ENCODE measurements at places on chromosomes 6 and 20.

GRCh38 chr6:147633191-147633590 lies 124.7 kb downstream of the SAMD5 start:
- DNase-seq: no peak

- DNase-seq: no peak
Observed at GRCh38 chr6:111552241-111552744, 53.4 kb downstream of the TRAF3IP2 start.

GRCh38 chr20:53660078-53660909 lies 66.7 kb upstream of the ZNF217 start:
- peak; percentile 73 for DNase-seq

- no peak for DNase-seq
Observed at GRCh38 chr6:93784794-93785693, 365.7 kb upstream of the EPHA7 start.

- DNase-seq: no peak
Observed at GRCh38 chr6:38489951-38490350, 149.8 kb downstream of the BTBD9 start.

- no peak for DNase-seq
Observed at GRCh38 chr6:114569669-114570068, 226.8 kb upstream of the HS3ST5 start.

DNA sequence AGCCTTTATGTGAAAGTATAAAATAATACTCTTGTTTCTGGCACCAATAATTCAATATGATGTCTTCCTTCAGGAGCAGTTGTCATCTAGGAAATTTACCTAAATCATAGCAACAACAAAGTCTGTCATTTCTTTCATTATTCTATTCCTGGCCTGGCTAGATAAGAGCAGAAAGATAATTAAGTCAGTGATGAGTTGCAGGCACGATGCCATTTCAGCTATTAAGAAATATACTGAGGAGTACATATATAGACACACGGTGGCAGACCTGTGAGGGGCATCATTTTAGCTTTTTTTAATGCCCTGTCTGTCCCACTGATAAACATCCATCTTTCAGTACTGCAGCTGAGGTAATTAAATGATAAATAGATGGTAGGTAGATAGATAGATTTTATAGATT lies 756.1 kb upstream of the EPHA7 start:
- no peak for DNase-seq

- DNase-seq: no peak
Observed at GRCh38 chr20:16576219-16576618, 3.0 kb upstream of the KIF16B start.

DNA sequence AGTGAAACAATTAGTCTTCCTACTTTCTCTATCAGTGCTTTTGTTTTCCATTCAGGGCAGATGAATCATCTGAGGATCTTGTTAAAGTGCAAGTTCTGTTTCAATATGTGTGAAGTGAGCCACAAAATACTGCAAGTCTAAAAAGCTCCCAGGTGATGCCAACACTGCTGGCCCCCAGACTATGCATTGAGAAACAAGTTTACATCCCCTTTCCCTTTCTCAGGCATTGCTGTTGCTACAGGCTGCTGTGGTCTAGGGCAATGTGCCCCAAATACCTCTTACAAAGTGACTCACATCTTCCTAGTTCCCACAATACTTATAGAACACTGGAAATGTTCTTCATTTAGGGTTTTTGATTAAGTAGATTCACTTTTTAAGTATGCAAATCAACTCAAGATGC lies 31.8 kb downstream of the ABRACL start:
- DNase-seq: no peak

GRCh38 chr6:82588020-82588419 lies 224.4 kb downstream of the TPBG start:
- DNase-seq: no peak

DNA sequence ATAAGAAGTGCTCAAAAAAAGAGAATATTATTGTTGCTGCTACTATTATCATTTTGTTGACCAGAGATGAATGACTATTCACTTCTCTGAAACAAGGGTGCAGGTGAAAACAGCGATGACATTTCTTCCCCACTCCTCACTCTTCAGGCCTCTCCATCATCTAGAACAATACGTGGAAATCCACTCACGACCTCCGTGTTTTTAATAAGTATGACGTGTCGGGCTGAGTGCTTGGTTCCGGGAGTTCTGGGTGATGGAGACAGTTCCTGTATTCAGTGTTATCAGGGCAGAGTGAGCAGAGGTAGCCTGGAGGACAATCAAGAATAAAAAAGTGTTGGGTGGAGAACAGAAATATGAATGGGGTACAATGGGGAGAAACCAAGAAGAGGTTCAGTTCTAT lies 130.0 kb upstream of the ZNF217 start:
- DNase-seq: no peak

DNA sequence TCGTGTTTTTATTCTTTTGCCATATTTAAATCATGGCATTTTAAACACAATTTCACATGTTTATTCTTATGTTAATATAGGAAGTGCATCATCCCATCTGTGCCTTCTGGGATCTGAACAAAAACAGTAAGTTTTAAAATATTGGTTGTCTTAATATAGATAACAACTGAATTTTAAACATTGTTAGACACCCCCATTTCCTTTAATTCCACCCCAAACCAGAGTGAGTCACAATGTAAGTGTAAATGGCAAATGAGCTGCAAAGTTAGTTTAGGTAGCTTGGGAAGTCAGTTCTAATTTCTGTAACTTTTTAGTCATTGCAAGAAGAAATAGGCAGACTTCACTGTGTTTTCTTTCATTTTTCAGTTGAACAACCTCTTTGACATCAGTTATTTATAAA lies 108.0 kb downstream of the ADGRG6 start:
- DNase-seq: no peak

DNA sequence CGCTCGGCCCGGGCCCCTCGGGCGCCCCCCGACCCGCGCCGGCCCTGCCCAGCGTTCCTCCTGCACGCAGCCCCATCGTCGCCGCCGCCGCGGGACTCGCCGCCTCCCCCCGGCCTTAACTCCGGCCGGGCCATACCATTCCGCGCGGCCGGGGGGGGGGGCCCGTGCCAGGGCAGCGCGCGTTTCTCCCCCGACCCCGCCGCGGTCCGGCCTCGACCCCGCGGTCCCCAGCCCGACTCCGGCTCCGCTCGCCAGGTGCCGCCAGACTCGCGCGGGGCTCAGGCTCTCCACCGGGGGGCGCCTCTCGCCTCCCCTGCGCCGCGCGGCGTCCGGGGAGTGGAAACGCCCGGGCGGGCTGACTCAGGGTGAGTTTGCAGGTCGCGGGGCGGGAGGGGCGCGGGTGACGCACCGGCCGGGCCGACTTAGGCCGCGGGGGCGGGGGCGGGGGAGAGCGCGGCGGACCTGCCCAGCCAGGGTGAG lies at the start of gene SRXN1:
TSS of gene SRXN1 (minus strand) at position 91 of the 480 bp plus-strand sequence. CDS start at position 76, 15 bp downstream.
- peak; percentile 89 for DNase-seq

- DNase-seq: no peak
Observed at GRCh38 chr6:9484091-9484490, 930.8 kb downstream of the TFAP2A start.

- DNase-seq: no peak
Observed at GRCh38 chr20:37355252-37356180, 9.6 kb downstream of the SRC start.

GRCh38 chr20:37567671-37568588 lies 40.3 kb upstream of the BLCAP start:
- DNase-seq: no peak

GRCh38 chr20:44467289-44467883 lies 8.3 kb upstream of the TTPAL start:
- DNase-seq: no peak

- DNase-seq: no peak
Observed at GRCh38 chr6:147603392-147604081, 95.0 kb downstream of the SAMD5 start.

GRCh38 chr6:25612666-25613065 lies 39.3 kb upstream of the SCGN start:
- no peak for DNase-seq

DNA sequence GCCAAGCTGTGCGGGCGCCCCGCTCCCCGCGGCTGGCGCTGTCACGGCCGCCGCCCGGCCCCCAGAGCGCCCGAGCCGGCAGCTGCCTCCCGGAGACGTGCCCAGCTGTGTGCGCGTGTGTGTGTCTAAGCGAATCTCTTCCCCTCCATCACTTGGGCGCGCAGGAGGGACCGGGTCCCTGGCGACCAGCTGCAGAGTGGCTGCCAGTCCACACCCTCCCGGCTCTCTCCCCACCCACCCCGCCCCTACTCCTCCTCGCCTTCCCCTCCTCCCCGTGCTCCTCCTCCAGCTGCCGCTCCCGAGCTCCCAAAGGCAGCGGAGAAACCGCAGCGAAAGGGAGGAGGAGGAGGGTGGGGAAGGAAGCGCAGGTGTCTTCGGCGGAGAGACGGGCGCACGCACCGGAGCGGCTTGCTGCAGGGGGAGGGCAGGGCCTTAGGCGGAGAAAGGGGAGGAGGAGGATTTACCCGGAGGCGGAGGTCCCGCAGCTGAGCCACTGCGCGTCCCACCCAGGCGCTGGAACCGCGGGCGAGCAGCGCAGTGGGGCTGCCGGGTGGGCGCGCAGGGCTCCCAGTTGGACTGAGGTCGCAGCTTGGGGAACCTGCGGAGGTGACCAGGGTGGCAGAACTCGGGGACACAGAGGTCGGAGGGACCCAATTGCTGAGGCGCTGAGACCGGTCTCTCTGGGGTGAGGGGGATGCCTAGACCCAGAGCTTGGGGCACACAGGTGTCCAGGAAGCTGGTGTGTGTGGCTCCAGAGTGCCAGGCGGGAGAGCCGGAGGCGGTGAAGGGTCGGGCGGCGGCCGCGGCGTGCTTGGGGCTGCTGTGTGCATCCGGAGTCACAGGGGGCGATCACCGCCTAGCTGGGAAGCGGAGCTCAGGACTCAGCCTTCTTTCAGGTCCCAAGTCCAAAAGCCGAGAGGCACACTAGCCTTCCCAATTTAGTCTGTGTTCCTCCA lies at the start of gene HS3ST5:
TSS of gene HS3ST5 (minus strand) at position 198 of the 956 bp plus-strand sequence. CDS start 280,178 bp downstream, outside the sequence.
- peak; percentile 26 for DNase-seq

DNA sequence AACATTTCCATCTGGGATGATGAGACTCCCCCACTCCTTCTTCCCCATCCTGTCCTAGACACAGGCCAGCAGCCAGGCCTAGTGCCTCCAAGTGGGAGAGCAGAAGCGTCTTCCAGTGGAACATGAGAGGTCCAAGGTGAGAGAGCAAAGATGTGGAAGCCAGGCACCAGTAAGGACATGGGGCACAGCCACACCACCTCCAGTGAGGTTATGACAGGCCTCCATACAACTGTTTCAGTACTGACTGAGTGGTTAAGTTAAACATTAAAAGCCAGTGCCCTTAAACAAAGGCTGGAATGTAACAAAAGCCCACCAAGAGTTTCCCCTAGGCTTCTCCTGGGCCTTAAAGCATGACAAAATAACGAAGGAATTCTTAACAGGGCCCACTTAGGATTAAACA lies 5.3 kb downstream of the ZBTB24 start:
- DNase-seq: no peak

GRCh38 chr6:135935941-135936601 lies 84.6 kb downstream of the PDE7B start:
- no peak for DNase-seq

- no peak for DNase-seq
Observed at GRCh38 chr20:58010186-58010585, 218.3 kb downstream of the ANKRD60 start.

DNA sequence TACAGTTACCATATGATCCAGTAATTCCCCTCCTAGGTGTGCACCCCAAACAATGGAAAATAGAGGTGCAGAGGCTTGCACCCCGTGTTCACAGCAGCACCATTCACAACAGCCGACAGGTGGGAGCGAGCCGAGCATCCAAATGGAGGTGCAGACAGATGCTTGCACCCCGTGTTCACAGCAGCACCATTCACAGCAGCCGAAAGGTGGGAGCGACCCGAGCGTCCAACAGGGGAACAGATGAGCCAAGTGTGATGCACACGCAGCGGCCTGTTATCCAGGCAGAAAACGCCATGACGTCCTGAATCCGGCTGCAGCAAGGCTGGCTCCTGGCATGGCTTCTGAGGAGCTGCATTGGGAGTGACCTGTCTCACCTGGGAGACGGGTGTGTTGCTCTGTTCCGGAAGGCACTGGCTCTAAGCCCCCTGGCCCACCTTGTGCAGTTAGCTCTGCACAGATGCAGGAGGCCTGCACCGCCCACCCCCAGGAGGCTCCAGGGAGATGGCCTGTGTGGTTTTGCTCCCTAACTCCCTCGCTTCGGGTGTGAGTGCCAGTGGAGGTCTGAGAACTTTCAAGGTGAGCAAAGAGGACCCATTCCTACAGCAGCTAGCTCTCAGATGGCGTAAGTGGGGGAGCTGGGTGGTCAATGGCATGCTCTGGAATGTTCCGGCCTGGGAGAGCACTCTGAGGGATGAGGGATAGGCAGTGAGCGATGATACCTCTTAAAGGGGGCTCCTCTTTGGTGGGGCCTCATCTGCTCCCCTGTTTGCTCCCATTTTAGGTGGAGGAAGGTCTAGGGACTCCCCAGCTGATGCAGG lies 47.8 kb upstream of the FRMD1 start:
- DNase-seq: no peak

GRCh38 chr6:122567034-122567433 lies 43.2 kb upstream of the PKIB start:
- DNase-seq: no peak

DNA sequence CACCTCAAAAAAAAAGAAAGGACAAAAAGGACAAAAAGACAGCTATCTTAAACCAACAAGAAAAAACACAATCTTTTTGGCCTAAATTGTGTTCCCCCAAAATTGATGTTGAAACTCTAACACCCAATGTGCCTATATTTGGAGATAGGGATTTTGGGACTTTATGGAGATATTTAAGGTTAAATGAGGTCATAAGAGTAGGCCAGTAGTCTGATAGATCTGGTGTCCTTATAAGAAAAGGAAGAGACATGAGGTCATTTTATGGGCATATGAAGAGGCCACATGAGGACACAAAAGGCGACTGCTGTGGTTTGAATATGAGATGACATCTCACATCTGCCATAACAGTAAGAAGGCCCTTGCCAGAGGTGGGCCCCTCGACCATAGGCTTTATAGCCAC lies 49.5 kb downstream of the TRIM38 start:
- no peak for DNase-seq

GRCh38 chr6:137214931-137215330 lies 4.3 kb downstream of the IFNGR1 start:
- DNase-seq: no peak

DNA sequence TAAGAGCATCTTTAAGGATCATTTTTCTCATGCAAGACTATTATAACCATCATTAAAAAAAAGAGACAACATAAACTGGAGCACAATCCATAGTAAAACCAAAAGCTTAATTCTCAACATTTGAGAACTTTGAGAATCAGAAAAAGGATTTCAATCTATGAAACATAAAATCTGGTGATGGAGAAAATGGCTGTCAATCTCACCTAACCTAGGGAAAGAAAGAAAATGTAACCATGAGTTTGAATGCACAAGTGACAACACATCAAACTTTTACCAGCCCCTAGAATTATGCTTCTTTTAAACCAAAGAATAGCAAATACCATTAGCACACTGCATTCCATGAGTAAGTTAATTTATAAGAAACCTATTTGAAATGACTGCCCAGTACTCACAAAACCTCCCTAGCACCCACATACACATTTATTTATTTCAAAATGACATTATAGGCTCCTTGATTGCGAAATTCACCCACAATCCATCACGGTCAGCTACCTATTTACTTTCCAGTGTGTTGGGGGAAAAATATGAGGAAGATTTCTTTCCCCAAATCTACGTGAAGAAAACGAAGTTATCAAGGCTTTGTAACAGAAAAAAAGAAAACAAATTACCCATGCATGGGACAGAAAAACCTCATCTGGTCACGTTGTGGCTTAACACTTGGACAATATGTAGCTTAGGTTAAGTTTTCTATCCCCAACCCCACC lies 828 bp downstream of the ASCC3 start:
- DNase-seq: no peak

GRCh38 chr6:8000188-8000596 lies 64.0 kb downstream of the BLOC1S5 start:
- DNase-seq: no peak

Measured in stimulated activated CD8-positive, alpha-beta memory T cell treated with anti-CD3 and anti-CD28 coated beads, Interleukin-4, amount 100 ng/mL, for 48 hours (primary cell).